ENCODE measurements at places on chromosomes 11 and 22.

DNA sequence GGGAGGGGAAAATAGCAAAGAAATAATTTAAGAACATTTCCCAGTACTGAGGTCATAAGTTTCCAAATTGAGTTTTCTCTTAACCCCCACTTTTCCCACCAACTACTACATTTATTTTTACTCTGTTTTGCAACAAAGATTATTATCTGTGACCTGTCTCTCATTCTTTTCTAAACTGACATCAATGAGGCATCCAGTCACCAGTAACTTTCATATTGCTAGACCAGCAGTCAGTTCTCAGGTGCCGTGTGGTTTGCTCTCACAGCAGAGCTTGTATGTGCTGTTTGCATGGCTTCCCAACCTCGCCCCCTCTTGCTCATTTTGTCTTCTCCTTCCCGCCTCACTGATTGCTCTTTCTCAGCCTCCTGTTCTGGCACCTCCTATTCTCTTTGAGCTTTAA is 1091.3 kb downstream of the TBC1D22A start:
- no peak for DNase-seq

DNA sequence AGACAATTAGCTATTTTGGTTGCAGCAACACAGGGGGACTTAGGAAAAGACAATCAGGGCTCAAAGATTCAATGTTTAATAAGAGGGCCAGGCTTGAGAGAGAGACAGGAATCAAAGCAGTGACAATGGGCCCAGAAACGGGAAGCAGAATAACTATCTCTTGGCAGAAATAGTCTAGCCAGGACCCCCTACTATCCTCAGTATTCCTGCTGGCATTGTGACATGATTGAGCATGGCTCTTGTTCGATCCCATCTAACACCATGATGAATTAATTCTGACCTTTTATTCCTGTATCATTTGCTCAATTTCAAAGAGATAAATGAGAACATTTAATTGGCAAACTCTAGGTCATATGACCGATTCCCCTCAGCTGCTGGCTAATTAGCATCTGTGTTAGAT is 12.8 kb upstream of the ANO5 start:
- no peak for DNase-seq

DNA sequence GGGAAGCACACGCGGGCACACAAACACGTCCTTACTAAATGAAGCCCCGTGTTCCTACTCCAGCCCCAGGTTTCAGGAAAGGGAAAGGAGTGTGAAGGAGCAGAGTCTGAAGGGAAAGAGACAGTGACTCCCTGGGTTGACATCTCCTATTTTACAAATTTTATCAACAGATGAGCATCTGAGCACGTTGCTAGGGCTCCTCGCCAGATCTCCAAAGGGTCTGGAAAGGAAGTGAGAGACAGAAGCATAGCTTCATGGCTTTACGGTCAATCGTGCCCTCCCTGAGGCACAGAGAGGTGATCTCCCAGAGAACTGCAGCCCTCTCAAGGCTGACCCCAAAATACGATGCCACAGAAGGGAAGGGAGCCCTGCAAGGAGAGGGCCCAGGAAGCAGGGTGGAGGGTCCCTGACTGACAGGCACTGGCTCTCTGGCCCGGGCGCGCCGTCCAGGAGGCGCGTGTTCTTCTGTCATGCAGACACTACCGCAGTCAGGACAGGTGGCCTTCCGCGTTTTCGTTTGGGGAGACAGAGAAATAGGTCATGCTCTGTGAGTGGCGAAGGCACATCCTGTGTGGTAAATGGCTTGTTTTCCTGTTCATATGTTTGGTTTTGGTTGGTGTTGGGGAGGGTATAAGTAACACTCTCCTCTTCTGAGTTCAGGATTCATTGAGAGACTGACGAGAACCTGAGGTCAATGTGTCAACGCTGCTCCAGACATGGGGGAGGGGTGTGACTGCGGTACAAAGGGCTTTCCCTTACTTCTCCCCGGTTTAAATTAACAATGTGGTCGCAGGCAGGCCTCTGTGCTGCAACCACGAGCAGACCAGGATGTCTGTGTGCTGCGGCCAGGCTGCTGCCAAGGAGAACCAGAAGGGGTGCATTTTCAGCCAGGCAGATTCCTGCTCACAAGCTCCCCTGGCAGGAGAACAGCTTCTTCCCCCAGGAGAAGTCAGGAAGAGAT is 813.3 kb downstream of the OPCML start:
- peak; percentile 81 for DNase-seq

- peak; percentile 93 for DNase-seq
These were observed 59.5 kb downstream of the CDKN1C start for GRCh38 chr11:2825889-2826678.

- DNase-seq: peak; percentile 14
These were observed 4.8 kb downstream of the DIXDC1 start for GRCh38 chr11:111941963-111942362.

DNA sequence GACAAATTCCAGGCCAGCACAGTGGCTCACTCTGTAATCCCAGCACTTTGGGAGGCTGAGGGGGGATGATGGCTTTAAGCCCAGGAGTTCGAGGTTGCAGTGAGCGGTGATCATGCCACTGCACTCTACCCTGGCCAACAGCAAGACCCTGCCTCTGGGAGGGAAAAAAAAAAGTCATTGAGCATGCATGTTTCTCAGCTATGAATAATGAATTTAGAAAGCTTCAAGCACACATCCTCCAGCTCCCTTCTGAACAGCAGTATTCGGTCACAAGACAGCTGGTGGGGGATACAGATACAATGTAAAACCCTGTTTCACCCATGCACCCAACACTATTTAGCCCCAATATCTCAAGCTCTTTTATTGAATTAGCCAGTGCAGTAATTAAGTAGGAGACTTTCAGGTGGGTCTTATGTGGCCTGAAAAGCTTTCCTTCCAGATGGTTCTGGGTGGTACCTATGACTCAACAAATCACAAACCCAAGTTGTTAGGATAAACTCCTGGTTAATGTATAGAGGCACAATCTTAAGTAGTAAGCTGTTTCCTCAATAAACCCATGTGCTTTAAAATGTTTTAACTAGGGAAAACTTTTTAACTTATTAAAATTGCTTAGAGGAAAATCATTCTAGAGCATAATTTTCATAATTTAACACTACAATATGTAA is 13.4 kb downstream of the PRDM10 start:
- no peak for DNase-seq

DNA sequence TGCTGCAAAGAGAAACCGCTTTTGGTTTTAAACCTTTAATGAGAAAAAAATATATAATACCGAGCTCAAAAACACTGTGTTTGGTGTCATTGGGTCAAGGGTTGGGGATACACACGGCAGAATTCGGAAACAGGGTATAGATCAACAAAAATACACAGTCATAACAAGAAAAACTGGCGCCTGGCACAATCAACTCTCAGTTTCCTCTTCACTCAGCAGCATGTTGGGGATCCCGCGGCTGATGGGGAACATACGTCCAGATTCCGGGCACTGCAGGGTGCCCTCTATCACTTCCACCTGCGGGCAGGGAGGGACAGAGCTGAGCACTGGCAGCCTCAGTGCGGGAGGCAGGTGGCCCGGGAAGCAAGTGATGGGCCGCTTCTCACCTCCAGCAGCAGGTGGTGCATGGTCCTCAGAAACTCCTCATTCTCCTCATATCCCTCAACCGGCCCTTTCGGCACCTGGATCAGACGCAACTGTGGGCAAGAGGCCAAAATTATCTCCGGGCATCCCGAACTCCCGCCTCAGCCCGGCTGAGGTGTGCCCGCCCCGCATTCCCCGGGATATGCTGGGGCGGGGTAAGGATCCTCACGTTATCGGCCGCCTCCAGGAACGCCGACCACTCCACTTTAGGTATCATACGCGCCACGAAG is 561 bp downstream of the TRMT112 start:
- peak; percentile 48 for DNase-seq

GRCh38 chr11:122563761-122564160 is 91.8 kb upstream of the UBASH3B start:
- DNase-seq: no peak

GRCh38 chr11:62352355-62353336 is 15.4 kb downstream of the ASRGL1 start:
- no peak for DNase-seq

GRCh38 chr11:77557553-77557952 is 32.2 kb upstream of the AQP11 start:
- DNase-seq: peak; percentile 19

- peak; percentile 97 for DNase-seq
These were observed 314.7 kb upstream of the SORL1-AS1 start for GRCh38 chr11:121767433-121767832.

GRCh38 chr11:116930177-116930576 is 92.8 kb upstream of the APOA1 start:
- DNase-seq: no peak

DNA sequence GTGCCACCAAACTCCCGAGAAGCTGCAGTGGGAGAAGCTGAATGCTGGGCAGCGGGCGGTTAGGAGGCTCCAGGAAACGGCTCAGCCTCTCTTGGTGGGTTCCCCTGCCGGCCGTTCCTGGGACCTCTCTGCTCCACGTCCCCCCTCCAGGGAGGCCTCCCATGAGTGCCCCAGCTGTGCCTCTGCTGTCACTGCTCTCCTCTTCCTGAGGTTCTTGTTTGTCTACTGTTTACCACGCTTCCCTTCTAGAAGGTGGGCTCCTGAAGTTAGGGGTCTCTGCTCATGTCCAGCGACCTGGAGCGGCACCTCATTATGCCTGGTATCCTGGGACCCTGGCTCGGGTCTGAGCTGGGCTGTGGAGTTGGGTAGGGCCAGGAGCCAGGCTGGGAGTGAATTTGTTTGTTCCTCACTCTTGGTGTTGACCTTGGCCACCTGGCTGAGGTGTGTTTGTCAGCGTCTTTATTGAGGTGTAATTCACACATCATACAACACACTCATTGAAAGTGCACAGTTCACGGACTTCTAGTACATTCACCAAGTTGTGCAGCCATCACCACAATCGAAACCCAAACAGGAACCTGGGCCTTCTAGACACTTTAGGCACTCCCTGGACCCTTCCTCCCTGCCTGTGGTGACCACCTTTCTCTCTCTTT is 37.8 kb upstream of the GRAMD4 start:
- DNase-seq: peak; percentile 24

GRCh38 chr11:97865424-97866012 is 1155.2 kb upstream of the CNTN5 start:
- no peak for DNase-seq

GRCh38 chr11:93005239-93005638 is 35.8 kb downstream of the MTNR1B start:
- no peak for DNase-seq

DNA sequence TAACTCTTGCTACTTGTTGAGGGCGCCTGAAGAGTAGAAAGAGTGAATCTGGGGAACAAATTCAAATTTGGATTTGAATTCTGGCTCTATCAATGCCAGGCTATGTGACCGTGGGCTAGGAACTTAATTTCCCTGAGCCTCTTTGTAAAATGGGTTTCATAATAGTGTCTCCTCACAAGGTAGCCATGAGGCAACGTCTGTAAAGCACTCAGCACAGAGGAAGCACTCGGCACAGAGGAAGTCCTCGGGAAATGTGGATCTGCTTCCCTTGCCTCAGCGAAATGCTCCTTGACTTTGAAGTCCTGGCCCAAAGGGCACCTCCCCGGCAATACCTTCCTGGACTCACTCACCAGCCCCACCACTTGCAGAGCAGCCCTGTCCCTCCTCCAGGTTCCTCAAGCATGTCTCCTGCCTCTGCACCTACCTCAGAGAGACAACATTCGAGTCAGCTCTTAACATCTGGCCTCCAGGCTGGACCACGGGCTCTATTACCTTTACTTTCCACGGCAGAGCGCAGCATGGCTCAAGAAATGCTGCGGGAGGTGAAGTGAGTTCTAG is 17.7 kb downstream of the CD6 start:
- peak; percentile 40 for DNase-seq

GRCh38 chr11:95042906-95043305 is 6.3 kb upstream of the KDM4F start:
- DNase-seq: no peak

DNA sequence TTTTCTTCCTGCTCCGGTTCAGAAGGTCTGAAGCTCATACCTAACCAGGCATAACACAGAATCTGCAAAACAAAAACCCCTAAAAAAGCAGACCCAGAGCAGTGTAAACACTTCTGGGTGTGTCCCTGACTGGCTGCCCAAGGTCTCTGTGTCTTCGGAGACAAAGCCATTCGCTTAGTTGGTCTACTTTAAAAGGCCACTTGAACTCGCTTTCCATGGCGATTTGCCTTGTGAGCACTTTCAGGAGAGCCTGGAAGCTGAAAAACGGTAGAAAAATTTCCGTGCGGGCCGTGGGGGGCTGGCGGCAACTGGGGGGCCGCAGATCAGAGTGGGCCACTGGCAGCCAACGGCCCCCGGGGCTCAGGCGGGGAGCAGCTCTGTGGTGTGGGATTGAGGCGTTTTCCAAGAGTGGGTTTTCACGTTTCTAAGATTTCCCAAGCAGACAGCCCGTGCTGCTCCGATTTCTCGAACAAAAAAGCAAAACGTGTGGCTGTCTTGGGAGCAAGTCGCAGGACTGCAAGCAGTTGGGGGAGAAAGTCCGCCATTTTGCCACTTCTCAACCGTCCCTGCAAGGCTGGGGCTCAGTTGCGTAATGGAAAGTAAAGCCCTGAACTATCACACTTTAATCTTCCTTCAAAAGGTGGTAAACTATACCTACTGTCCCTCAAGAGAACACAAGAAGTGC is 661 bp upstream of the MALAT1 start:
- peak; percentile 67 for DNase-seq

DNA sequence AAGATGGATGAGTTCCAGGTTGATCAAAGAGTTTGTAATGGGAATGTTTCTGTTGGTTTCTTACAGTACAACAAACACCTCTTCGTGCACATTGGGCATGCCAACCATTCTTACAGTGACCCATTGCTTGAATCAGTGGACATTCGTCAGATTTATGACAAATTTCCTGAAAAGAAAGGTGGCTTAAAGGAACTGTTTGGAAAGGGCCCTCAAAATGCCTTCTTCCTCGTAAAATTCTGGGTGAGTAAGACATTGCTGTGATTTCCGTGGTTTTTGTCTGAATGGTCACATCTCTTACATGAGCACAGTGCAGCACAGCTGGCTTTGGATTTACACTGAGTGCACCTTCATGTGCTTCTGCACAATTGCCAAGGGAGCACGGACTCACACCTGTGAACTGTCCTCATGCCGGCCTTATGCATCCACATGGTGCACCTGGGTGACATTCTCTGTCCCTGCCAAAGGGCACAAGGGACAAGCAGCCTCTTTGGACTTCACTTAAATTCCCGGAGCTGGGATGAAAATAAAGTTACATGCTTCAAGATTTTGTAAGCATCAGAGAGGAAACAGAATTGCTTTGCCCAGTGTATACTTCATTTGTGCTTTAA is 107.1 kb upstream of the RASSF10 start:
- no peak for DNase-seq

- no peak for DNase-seq
These were observed 137.7 kb downstream of the MN1 start for GRCh38 chr22:27663812-27664211.

Data from MV-4-11 (cell line).